ENCODE measurements at places on chromosomes 2 and 18.

DNA sequence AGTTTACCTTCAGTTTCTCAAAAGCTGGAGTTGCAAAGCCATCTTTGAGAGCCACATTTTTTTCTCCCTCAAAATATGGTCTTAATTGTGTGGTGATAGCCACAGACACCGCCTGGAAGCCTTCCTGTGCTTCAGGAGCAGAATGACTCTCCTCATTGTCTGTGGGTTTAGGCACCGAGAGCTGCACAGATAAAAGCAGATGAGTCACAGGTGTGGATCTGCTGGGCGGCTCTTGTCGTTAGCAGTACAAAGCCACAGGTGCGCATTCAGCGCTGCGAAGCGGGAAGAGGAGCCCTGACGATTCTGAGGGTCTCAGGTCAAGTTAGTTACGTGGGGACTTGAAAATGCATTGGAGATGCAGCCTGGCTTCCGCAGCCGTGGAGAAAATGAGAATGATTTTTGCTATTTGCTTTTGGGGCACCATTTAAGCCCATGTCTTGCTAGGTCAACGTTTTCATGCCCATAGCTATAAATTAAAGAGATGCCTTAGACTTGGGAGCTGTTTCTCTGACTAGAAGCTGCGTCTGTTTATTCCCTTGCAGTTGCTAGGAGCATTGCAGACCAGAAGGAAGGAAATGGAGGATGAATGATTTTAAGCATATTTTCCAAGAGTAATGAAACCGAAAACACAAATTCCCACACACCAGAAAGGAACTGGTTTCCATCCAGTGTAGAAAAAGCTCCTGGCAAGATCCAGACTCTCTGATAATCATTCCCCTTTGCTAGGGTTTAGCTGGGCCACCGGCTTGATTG is 51.5 kb downstream of the KLHL29 start:
- no peak for DNase-seq

GRCh38 chr2:241564596-241565410 is 6.3 kb downstream of the BOK start:
- DNase-seq: no peak

GRCh38 chr2:83022631-83023210 is 1436.4 kb downstream of the SUCLG1 start:
- no peak for DNase-seq

GRCh38 chr2:156349161-156349560 is 16.6 kb upstream of the NR4A2 start:
- no peak for DNase-seq

- peak; percentile 53 for DNase-seq
Measured at GRCh38 chr18:74493689-74494088, 2.5 kb upstream of the CNDP2 start.

Data from endothelial cell (in vitro differentiated cells).